EL (cell line): ENCODE measurements at places on chromosomes 3 and 15.
A peak's percentile ranks its signal among the peaks of the same experiment; 100 is the strongest.

DNA sequence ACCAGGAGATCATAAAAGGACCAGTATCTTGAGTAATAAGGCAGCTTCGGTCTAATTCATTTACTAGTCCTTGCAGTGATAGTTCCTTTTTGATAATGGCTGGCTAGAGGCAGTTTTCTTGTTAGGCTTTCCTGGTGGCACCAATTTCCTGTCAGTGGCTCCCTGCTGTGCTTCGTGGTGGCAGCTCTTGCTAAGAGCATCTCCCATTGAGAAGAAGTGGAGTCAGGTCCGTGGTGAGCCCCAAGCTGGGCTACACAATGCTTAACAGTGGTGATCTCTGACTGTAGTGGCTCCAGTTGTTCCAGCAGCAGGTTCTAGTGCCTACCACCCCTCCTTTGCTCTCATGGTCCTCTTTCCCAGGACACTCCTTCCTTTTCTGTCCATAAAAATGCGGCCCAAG, 111.2 kb downstream of the RAP2B start:
- DNase-seq, result no peak

- peak; percentile 77 for DNase-seq
Observed at GRCh38 chr15:70589221-70589620, 174.1 kb downstream of the UACA start.

- DNase-seq, result peak; percentile 38
Observed at GRCh38 chr3:153210660-153211059, 48.6 kb downstream of the RAP2B start.

GRCh38 chr3:149621218-149622005, 36.4 kb downstream of the WWTR1 start:
- peak; percentile 85 for DNase-seq

DNA sequence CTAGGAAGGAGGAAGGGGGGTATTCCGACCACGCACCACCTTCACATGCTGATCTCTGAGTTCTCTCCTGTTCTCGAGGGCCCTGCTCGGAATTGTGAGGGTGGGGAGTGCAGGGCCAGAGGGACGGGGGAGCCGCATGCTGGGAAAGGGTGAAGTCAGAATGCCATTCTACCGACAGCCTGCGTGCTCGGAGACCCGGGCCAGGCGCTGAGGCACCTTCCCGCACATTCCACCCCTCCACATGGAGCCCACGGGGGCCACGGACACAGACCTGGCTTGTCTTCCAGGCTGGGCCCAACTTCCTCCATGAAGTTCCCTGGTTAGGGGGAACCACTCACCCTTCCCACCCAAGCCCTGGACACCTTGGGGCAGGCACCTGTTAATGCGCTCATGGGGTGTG, 28.7 kb upstream of the PIGZ start:
- DNase-seq, result no peak
